ENCODE measurements at places on chromosomes 7 and 10. TPM values are rescaled to one million over a fixed set of nuclear protein-coding genes. Genes with fewer than 3 reads are reported as not detected.

Gene UBN2
- 20.0 TPM for total RNA-seq

Gene FOXP2
- 25.8 TPM for total RNA-seq

GRCh38 chr7:135748770-135749169 is at the start of gene FAM180A:
Gene FAM180A, minus strand, starts transcription at chr7:135748813. Its CDS starts 233 bp downstream, at chr7:135748580.
- peak; percentile 76 for DNase-seq

Gene SORBS1
- 74.8 TPM for total RNA-seq

DNA sequence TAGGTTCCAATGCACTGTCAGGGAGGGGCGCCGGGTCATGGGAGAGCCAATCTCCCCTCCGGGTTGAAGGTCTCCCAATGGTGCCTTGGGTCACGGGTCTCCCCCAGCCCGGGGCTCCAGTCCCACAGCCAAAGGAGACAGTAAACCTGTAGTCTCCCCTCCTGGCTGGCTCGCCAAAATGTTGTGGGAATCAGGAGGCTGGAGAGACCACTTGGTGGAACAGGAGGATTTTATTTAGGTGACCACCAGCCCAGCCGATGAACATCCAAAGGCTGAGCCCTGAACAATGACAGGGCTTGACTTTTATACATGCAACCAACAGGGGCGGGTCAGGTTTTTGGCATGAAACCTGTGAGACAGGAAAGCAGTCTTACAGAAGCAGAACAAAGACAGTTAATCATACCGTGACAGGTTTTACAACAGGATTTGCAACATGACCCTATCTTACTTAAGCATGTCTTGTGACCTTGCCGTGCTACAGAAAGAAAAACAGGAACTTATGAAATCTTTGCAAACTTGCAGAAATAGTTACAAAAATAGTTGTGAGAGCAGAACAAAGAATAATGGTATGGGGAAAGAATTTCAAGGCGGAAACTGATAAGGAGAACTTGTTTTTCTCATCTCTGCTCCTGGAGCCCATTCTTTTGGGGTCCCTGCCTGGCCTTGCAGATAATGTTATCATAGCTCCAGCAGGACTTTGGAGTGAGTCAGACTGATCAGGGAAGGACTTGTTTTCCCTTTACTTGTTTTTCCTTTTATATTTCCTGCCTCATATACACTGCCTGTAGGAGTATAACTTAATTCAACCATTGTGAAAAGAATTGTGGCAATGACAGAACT is 7.1 kb downstream of the ERV3-1 start:
- no peak for DNase-seq

Gene PTPRZ1
- 31.5 TPM for total RNA-seq

- DNase-seq: no peak
Measured at GRCh38 chr10:8584666-8585065, 530.2 kb downstream of the GATA3 start.

Gene CARD11
- total RNA-seq: 1.4 TPM

Gene ANAPC16
- 88.7 TPM for total RNA-seq

- no peak for DNase-seq
Measured at GRCh38 chr7:43669286-43670081, 59.8 kb downstream of the COA1 start.

Gene ADRB1
- 0.10 TPM for total RNA-seq

Gene PARD3
- total RNA-seq: 129 TPM

Gene MYH16
- not detected for total RNA-seq

DNA sequence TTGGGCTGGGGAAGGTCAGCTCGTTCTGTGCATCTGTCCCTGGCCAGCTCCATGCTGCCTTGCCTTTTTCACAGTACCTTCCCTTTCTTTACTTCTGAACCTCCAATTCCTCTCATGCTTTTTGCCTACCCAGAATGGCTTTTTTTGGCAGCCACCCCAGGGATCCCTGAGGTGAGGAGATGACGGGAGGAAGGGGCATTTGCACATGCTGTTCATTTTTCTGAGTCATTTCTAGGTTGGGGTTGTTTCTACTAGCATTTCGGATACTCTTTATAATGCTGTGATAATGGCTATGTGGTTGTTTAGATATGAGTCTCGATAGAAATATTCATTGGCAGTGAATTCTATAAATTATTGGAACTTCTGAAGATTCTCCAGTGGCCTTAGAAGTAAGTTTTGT is 415.1 kb upstream of the FZD8 start:
- DNase-seq: no peak

Gene PLEKHS1
- total RNA-seq: 1.4 TPM

Gene ZNF853
- 26.1 TPM for total RNA-seq

Gene CASTOR2
- total RNA-seq: 43.0 TPM

DNA sequence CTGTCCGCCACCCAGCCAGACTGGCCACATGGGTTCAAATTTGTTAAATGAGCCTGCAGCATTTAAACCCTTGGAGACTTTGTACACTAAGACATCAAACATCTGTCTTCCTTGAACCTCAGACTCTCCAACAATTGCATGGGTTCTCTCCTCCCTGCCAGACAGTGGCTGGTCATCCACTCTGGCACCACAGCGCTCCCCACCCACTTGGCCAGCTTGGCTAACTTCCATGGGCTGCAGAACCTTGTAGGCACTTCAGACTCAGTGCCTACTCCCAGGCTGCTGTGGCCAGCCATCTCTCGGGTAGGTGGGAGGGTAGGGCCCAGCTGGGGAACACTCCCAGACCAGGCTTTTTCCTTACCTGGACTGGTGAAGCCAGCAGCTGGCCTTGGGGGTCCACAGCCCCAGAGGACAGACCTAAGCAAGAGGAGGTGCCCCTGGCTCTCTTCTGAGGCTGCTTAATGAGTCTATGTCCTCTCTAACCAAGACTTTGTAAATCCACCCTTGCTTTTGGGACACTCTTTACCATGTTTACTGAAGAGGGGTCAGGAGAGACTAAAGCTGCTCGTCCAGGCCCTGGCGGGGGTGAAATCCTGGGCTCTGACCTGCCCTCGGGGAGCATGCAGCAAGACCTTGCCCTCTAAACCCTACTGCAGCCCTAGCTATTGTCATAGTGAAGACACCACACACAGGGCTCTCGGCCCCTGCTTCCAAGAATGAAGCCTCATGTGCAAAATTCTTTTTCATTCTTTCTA is 82.7 kb downstream of the ARHGAP22 start:
- no peak for DNase-seq

GRCh38 chr10:25177093-25177753 is 2.4 kb downstream of the GPR158 start:
- DNase-seq: no peak

Gene ODAD2
- total RNA-seq: 1.0 TPM

DNA sequence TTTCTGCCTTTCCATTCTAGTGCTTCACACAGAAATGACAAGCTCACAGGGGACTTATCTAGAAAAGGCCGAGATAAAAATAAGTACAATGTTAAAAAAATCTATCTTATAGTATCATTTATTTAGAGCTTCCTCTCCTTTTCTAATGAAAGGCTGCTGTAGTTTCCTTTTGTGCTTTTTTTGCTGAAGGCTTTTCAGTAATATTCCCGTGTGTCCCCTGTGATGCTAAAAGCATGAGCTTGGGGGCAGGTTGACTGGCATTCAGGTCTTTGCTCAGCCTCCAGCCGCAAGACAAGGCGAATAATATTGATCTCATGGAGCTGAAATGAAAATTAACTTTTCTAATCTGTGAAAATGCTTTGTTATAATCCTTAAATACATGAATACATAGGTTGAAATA is 143.0 kb downstream of the ST7 start:
- no peak for DNase-seq

GRCh38 chr10:11610166-11610825 is 1.2 kb downstream of the USP6NL start:
- peak; percentile 30 for DNase-seq

DNA sequence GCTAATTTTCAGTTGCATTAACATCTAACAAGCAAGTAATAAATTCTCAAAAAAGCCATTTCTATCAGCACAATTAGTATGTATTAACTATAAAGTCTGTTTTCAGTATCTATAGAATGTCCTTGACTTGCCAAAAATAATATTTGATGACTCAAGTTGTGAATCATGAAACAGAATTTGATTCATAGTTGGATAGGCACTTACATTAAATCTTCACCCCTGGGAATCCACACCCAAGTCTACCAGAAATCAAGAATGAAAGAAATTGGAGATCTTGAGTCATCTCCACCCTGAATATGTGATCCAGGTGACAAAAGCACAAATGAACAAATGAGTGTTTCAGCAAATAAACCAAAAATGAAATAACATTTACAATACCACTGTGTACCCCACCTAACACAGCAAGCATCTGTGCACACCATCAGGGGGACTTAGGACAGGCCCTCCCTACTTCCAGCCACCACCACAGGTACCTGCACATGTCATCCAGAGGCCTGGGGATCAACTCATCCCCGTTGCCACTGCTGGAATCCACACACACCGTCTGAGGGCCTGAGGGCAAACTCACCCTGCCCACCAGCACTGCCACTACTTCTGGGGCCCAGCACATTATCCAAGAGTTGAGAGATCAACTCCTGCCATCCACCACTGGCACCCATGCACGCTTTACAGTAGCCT is 160.1 kb downstream of the MTERF1 start:
- DNase-seq: no peak

DNA sequence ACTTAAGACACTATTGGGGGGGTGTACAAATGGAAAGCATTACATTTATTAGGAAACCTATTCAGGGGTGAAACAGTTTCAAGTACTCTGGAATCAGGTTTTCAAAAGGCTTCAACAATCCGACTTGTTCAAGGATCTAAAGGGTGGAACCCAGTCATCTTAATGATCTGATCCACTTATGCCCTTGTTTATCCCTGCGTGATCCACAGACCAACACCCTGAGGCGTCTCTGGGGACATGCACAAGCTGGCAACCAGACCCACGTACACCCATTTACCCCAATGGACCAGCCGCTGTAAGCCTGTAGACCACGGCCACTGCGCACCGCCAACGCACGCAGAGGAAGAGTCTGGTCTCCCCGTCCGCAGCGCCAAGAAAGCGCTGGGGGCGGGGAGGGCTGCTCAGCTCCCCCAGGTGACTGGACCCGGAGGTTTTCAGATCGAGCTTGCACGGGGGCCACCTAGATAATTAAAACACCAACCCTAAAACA is 13.4 kb downstream of the HNRNPF start:
- peak; percentile 31 for DNase-seq

- DNase-seq: no peak
Measured at GRCh38 chr7:114917211-114917839, 4.6 kb upstream of the MDFIC start.

- DNase-seq: no peak
Measured at GRCh38 chr10:15898046-15898445, 37.7 kb upstream of the MINDY3 start.

GRCh38 chr7:78140109-78140508 is 341.5 kb downstream of the PHTF2 start:
- DNase-seq: no peak
